Activated T-cell treated with anti-CD3 and anti-CD28 coated beads for 4 hours (primary cell): ENCODE measurements at places on chromosomes 6 and 20.

GRCh38 chr6:73532293-73532692 lies 11.5 kb upstream of the EEF1A1 start:
- no peak for DNase-seq

DNA sequence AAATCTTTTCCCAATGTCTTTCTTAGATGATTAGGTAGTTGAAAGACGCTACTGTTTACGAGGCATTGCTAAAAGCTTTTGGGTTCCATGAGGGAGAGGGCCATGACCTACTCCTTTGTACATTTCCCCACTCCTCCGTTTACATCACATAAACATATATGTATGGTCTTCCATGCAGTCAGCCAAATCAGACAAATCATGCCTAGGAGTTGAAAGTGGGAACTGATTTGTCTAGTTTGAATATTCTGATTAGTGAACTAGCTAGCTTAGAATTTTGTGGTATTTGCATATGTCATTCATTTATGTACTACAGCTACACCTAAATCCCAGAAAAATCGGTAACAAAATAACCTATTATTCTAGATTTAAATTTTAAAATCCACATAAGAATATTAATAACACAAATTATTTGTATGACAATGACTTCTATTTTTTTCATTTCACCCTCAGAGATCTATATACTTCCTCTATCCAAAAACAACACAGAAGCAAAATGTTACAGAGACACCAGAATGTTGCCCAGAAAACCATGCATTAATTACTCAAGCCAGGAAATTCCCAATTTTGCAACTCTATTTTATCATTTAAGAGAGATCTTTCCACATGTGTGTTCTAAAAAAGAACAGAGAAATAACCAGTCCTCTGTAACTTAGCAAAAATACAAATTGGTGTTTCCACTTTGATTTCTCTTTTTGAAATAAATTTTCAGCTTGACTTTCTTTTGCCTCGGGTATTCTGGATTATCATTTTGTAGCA lies 231.9 kb downstream of the LAMA2 start:
- no peak for DNase-seq

GRCh38 chr6:13494137-13494536 lies 6.7 kb upstream of the GFOD1 start:
- no peak for DNase-seq

DNA sequence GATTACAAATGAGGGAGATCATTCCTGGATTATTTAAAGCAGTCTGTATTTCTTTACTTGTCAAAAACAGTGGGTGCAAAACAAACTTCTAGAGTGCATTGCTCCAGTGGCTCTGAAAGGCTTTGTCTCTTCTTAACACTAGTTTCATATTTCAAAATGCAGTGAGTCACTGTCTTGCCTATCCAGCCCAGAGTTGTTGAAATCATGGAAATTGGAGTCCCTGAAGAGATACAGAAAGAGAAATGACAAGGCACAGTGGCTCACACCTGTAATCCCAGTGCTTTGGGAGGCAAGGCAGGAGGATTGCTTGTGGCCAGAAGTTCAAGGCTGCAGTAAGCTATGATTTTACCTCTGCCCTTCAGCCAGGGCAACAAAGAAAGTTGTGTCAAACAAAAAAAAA lies 11.3 kb downstream of the SLC2A12 start:
- DNase-seq = no peak

DNA sequence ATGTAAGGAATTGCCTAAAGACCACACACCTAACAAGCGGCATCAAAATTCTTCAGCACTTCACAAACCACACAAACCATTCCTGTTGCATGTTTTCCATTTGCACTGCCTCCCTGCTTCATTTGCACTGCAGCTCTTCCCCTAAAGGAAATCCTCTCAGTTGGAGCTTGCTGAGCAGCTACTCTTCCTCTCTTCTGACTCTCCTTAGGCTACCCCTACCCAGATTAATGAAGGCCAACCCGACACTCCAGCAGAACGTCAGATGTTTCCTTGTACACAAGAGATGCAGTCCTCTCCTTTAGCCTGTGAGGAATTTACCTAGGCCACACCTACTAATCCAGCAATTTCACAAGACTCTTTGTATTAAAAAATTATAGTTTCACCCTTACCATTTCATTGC lies 8.1 kb downstream of the BEND6 start:
- DNase-seq = no peak

- no peak for DNase-seq
Measured at GRCh38 chr6:81747327-81747726, 5.2 kb downstream of the TENT5A start.

GRCh38 chr20:7038029-7038428 lies 270.5 kb downstream of the BMP2 start:
- DNase-seq = no peak

DNA sequence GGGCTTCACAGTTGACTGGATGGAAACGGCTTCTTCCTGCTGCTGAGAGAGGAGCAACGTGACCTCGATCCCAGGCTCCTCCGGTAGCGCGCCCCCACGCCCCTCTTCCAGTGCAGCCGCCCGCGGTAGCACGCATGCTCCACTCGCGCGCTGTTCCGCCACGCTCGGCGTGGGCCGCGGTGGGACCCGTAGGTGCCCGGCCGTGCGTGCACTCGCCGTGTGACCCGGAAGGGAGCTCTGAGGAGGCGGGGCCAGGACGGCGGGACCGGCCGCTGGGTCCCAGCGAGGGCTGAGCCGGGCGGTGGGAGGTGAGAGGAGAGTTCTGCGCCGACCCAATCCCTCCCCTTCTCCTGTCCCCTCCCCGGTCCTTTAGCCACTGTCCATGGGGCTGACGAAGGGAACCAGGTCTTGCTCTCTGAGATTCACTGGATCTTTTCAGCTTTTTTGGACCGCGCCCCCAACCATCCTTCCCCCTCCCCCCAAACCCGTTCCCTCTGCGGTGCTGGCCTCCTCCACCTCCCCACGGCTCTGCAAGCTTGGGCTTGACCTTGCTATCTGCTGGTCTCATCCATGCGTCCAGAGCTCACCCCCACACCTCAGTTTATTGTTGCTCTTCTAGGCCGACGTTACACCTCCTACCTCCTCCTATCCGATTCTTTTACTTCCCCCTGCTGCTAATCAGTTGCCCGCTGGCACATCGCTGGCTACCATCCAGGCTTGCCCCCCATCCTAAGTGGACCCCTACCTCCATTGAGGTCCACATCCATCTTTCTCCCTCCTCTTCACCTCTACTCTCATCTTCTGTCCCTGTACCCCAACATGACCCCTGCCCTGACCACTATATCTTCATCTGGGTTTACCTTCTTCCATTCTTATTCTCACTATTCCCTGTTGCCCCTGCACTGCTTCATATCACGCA lies at the start of gene CUL9:
TSS of gene CUL9 (plus strand) at position 255 of the 919 bp plus-strand sequence. CDS start 2,115 bp downstream, outside the sequence.
- DNase-seq = peak; percentile 48

GRCh38 chr6:151379933-151380847 lies 11.2 kb downstream of the ZBTB2 start:
- DNase-seq = no peak

- DNase-seq = no peak
Measured at GRCh38 chr6:2875359-2876191, 27.5 kb downstream of the SERPINB9 start.

- DNase-seq = no peak
Measured at GRCh38 chr6:43846556-43846955, 76.5 kb downstream of the VEGFA start.

DNA sequence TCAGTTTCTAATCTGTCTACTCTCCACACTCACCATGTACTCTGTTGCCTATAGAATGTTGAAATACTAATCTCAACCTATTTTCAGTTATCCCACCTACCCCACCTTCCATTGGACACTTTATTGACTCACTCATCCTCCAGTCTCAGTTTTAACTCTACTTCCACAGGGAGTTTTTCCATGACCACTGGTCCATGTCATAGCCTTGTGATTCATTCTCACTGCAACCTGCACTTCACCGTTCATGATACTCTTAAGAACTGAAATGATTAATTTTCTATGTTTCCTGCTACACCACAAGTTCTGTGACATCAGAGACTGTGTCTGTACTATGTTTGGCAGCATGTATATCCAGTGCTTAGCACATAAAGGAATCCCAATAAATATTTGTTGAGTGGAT lies 122.8 kb upstream of the HSF2 start:
- no peak for DNase-seq

DNA sequence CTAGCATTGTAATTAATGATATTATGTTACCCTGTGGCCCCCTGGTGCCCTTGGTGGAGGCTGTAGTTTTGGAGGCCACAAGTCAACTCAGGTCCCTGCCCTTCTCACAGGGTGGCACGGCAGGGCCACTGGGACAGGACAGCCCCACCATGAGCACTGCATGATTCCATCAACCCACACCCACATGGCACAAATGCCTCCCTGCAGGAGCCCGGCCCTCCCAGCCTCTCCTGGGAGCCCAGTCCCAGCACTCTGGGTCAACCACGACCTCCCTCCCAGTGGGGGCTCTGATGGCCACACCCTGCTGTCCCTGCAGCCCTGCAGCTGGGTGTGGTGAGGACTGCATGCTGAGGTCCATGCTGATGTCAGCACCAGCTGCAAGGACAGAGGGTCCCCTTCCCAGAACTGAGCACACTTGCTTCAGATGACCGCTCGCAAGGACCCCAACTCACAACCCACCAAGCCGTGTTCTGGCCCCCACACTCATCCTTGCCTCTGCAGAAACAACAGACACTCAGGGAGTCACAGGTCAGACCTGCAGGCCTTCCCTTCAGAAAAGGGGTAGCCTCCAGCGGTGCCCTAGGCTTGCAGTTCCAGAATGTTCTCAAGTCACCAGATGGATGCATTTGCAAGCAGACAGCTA lies 15.7 kb upstream of the CST7 start:
- DNase-seq = no peak

- no peak for DNase-seq
Measured at GRCh38 chr20:50514750-50515149, 4.6 kb downstream of the PTPN1 start.

GRCh38 chr6:141195251-141195832 lies 937.4 kb upstream of the GJE1 start:
- DNase-seq = no peak

DNA sequence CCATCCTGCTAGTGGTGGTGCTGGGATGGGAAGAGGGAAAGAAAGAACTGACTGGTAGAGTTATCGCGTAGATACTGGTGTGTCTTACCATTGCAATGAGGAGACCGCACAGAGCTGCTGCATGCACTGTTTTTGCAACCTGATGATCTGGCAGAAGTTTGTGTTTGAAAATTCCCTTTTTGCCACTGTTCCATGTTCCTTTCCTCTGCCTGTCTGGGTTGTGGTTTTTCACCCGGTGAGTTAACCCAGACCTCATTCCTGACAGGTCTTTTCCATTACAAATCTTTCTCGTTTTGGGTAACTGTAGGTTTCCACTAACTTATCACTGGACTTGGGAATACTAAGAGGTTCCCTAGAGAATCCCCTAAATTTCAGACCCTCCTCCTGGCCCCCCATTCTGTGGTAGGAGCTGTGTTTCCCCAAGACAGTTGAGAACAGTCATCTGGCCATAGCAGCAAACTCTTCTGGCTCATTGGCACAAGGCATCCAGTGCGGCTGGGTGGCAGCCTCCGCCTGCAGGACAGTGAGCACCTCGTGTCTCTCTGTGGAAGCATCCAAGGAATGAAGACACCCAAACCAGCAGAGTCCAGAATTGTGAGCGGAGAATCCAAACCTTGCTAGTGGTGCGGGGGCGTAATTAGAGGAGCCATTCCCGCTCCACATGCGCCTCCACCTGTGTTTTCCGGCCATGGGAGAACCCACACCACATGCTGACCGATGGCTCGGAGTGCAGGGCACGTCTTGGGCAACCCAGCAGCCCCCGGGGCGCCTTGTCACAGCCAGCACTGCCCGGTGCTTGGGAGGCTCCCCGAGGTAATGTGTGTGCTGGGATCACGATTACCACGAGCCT lies 32.8 kb downstream of the ERMARD start:
- no peak for DNase-seq

GRCh38 chr6:20271818-20272217 lies 59.5 kb upstream of the MBOAT1 start:
- no peak for DNase-seq
